ENCODE measurements at places on chromosomes 5 and 9. TPM values are rescaled to one million over a fixed set of nuclear protein-coding genes. Genes with fewer than 3 reads are reported as not detected.

DNA sequence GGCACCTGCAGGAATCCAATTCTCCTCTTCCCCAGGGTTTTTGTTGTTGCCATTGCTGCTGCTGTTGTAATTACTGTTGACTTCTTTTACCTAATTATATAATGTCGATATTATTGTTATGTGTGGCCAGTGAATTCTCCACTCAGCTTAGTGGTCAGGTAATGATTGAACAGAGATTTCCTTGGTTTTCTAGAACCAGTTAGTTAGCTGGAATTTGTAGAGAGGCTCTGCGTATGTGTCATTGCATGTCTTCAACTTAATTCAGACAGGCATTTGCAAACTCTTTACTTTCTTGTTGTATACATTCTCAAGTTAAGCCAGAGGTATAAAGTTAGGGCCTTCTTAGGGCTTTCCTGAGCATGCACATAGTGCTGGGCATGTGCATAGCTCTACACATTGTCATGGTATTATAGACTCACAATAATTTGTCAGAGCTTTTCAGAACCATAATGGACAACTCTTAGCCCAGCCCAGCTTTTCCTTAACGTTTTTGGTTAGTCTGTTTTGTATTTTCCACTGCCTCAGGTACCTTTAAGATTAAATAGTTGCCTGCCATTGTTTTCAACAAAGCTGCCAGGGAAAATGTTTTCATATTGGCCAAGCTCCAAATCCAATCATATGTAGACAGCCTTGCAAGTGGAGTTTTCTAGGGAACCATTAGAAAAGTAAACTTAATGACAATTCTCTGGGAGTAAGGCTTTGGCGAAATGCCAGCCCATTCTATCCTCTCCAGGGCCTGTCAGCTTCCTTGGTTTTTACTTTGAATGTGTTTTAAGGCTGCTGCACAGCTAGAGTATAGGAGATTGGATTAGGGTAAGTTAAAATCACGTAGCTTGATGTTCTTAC lies 68.1 kb downstream of the UBE2R2 start:
- no peak for DNase-seq

GRCh38 chr5:14267166-14267838 lies 124.2 kb downstream of the TRIO start:
- no peak for DNase-seq

DNA sequence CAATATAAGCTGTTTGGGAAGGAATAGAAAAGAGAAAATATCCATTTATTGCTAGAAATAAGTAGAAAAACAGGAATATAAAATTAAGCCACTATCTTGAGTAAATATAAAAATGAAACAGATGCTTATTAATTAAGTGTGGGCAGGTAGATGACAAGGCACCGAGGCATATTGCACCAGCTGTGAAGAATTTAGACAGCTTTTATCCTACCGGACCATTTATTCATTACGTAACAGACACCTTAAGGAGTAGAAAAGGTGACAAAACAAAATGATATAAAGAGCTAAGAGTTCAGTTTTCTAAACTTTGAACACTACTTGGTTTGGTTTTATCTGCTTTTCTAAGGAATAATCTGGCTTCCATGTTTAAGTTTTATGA lies 404.1 kb downstream of the PTPRD start:
- no peak for DNase-seq

DNA sequence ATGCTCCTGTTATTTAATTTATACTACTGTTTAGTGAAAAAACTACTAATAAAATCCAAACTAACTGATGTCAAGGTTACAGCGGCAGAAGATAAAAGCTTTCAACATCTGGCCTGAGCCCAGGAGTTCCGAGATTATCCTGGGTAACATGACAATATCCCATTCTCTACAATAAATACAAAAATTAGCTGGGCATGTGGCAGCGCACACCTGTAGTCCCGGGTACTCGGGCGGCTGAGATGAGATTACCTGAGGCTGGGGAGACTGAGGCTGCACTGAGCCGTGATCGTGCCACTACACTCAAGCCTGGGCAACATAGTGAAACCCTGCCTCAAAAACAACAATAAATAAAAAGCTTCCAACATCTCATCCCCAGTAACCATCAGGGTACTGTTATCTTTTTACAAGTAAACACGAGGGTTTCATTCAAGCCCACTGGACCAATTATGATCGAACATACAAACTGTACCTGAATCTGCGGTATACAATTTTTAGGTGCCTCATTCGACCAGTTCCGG lies 1.3 kb downstream of the RPL37 start:
- DNase-seq, result no peak

GRCh38 chr5:75016896-75017295 lies 35.5 kb downstream of the GCNT4 start:
- no peak for DNase-seq

GRCh38 chr9:134664446-134664845 lies 22.8 kb downstream of the COL5A1 start:
- no peak for DNase-seq

DNA sequence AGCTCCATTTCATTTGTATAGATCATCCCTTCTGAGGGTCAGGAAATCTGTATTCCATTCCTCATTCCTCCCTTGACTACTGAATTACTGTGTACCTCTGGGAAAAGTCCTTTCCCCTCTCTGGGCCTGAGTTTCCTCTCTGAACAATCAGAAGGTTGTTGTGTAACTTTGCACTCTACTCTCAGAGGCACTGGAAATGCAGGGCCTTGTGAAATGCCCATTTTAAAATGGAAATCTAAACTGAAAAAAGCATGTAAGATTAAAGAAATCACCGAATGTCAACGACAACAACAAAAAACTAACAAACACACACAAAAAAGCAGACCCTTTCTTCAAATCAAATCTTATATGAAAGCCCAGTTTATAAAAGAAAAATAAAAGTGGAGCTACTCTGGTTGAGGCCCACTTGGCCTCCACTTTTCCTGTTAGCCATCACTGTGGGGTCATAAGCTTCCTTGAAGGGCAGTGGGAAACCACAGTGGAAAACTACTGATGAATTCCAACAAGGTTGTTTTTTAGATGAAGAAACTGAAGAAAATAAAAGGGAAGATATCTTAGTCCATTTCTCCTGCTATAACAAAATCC lies 21.6 kb upstream of the GRPEL2 start:
- DNase-seq, result no peak

DNA sequence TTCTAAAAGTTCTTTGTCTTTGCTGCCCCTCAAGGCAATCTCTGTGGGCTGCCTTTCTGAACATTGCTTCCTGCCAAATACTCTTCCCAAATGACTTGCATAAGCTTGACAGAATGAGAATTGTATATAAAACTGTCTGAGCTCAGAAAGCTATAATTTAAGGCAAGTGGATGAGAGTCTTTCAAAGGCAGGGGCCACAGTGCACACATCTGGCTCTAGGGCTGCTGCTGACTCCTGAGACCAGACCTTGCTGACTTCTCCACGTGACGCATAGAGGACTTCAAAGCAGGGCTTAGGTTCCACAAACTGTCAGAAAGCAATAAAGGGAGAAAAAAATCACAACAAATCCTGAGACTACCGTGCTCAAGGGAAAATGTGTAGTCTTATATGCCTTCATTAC lies 79.4 kb upstream of the DIRAS2 start:
- DNase-seq, result no peak

DNA sequence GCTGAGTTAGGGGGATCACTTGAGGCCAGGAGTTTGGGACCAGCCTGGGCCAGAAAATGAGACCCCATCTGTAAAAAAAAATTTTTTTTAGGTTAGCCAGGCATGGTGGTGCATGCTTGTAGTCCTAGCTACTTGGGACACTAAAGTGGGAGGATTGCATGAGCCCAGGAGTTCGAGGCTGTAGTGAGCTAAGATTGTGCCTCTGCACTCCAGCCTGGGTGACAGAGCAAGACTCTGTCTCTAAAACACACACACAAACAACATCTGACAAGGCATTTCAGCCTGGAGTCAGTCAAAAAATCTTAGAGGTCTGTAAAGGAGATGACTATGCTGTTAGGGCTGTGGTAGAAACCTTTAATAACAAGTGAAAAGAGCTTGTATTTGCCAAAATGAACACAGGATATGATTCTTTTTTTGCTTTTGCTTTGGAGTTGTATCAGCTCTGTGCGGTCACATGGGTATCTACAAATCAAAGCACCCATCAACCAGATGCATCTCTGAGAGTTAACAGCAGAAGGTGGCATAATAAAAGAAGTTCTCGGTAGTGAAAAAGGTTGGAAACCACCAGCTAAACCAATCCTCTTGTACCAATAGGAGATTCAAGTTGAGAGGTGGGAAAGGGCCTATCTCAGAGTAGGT lies 3.6 kb upstream of the PSMD5 start:
- DNase-seq, result no peak

DNA sequence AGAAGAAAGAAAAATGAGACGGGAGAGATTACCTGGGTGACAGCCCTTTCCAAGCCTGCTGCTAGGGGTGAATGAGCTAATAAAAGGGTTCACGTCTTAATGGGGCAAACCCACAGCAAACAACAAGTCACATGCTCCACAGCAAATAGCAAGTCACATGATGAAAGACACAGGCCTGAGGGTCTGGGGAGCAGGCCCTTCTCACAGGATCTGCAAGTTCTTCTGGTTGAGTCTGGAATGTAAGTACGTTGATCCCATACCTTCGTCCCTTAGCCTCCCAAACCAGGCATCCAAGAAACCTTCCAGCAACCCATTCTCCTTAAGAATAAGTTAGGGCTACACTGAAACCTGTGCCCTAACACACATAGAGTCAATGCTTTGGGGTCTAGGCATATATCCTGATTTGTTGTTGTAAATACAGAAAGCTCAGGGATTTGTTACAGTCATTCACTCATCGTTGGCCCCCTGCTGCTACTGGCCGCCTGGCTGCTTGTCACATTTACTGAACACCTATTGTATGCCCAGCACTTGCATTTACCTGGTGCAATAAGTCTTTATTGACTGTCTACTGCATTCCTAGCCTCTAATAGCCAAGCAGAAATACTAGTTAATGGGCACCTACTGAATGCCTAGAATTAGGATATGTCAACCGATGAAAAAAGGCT lies 43.3 kb upstream of the MSX2 start:
- no peak for DNase-seq

DNA sequence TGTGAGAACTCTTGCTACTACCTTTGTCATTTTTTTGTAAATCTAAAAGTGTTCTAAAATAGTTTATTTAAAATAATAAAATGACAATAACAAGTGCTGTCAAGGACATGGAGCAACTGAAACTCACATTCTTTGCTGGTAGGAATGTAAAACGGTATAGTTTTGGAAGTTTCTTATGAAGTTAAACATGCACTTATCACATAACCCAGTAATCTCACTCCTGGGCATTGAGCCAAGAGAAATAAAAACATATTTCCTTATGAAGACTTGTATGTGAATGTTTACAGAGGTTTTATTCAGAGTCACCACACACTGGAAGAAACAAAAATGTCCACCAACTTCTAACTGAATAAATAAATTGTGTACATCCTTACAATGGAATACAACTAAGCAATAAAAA lies 46.0 kb upstream of the COL15A1 start:
- no peak for DNase-seq

DNA sequence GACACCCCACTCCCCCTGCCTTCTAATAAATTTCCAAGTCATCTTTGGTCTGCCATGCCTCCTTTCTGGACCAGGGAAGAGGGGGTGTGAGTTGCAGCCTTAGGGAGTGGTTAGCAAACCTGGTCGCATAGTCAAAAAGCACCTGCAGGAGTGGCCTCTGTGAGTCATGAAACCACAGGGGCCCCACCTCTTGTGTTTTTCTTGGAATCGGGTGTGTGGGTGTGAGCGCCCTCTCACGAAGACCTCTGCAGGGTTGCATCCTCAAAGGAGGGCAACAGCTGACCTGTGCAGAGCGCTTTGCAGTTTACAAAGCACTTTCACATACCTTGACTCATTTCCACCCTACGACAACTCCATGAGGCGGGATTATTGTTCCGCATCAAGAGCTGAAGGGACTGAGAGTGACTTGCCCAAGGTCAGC lies 36.8 kb upstream of the TEX48 start:
- no peak for DNase-seq

DNA sequence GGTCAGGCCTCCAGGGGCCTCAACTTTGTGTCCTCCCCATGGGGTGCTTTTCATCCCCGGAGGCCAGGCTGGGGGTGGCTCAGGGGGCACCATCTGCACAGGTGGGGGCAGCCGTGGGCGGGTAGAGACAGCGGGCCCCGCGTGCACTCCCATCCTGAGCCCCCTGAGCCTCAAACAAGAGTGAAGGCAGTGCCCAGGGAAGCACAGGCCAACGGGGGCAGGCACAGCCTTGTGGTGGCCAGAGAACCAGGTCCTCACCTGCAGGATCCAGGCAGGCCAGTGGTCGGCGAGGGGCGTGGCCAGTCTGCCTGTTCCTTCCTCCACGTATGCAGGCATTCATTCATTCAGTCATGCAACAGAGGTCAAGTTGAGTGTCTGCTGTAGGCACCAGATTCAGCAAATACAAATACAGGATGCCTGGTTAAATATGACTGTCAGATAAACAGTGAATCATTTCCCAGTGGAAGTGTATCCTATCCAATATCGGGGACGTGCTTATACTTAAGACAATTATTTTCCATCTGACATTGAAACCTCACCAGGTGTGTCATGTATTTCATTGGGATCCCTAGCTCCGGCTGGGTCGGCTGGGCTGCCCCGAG lies 22.3 kb downstream of the KCNT1 start:
- no peak for DNase-seq

GRCh38 chr9:16363916-16364315 lies 506.6 kb downstream of the BNC2 start:
- DNase-seq, result no peak

GRCh38 chr5:13581132-13581531 lies 363.4 kb downstream of the DNAH5 start:
- DNase-seq, result no peak

GRCh38 chr9:131605770-131606590 lies 60.7 kb downstream of the PRRT1B start:
- DNase-seq, result no peak

- no peak for DNase-seq
These were observed 24.5 kb upstream of the SARDH start for GRCh38 chr9:133762488-133763271.

GRCh38 chr9:88015606-88016005 lies 41.3 kb upstream of the CDK20 start:
- DNase-seq, result no peak

- DNase-seq, result no peak
These were observed 299.1 kb downstream of the EPB41L4A start for GRCh38 chr5:112119969-112120368.

GRCh38 chr5:128259607-128260021 lies 176.0 kb downstream of the SLC12A2 start:
- no peak for DNase-seq

- DNase-seq, result no peak
These were observed 716.0 kb downstream of the KCTD16 start for GRCh38 chr5:144886668-144887067.

BDP1 gene
- 29.1 TPM for total RNA-seq

PLAC8L1 gene
- total RNA-seq, result 0.30 TPM

INSL6 gene
- total RNA-seq, result not detected

SLC45A2 gene
- total RNA-seq, result not detected

POU5F2 gene
- total RNA-seq, result 0.23 TPM

ALDOB gene
- 0.85 TPM for total RNA-seq

ZNF454 gene
- 4.3 TPM for total RNA-seq

PCDHGA4 gene
- 3.9 TPM for total RNA-seq

IL33 gene
- total RNA-seq, result not detected

GABBR2 gene
- 0.92 TPM for total RNA-seq

DNAH5 gene
- total RNA-seq, result 0.35 TPM

MELK gene
- total RNA-seq, result 53.2 TPM

Measured in WTC11 (cell line).